ENCODE measurements at places on chromosomes 3 and 15. TPM values are rescaled to one million over a fixed set of nuclear protein-coding genes. Genes with fewer than 3 reads are reported as not detected.

DNA sequence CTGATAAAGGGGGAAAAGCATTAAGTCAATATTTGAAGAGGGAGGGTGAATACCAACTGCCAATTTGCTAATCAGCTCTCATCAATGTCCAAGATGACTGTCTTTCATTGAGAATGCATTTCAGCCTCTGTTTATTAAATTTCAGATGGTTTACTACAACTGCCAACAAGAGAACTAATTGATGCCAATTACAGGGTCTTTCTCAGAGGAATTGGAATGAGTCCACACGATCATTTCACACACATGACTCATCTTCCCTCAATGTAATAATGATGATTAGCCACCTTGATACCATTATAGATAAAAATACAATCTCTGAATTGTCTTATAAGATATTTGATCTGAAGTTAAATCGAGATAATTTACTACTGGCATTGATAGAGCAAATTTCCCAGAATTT, 1274.4 kb downstream of the ROBO2 start:
- H3K4me1 ChIP-seq, result no peaks in the 10 kb centered on the region
- H3K4me3 ChIP-seq, result no peak overlapping the region
- H3K36me3 ChIP-seq, result no peaks in the 10 kb centered on the region
- H3K27me3 ChIP-seq, result no peaks in the 10 kb centered on the region
- no peak for DNase-seq

DNA sequence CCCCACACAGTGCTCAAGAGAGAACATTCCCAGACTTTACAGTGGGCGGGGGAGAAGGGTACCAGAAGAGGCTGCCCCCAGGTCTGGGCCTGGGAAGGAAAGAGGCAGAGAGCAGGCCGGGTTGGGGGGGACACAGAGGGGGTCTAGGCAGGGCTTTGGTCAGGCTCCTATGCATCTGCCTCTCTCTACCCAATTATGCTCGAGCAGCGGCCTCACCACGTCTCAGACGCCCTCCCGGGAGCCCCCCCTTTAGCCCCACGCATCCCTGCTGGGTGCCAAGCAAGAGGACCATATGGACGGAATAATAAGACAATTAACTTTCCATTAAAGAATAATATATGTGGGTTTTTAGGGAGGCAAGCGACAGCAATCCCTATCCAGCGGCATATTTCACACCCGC, 32.8 kb downstream of the CACNA2D2 start:
- no peak overlapping the region for H3K4me3 ChIP-seq
- no peaks in the 10 kb centered on the region for H3K4me1 ChIP-seq
- H3K27ac ChIP-seq, result no peak overlapping the region
- DNase-seq, result no peak

- no peak overlapping the region for H3K4me3 ChIP-seq
- H3K36me3 ChIP-seq, result no peaks in the 10 kb centered on the region
- H3K4me1 ChIP-seq, result peaks cover 10% of the 10 kb centered on the region
- no peak overlapping the region for H3K27ac ChIP-seq
- no peaks in the 10 kb centered on the region for H3K27me3 ChIP-seq
Measured at GRCh38 chr15:38706956-38707355, 142.3 kb upstream of the RASGRP1 start.

DNA sequence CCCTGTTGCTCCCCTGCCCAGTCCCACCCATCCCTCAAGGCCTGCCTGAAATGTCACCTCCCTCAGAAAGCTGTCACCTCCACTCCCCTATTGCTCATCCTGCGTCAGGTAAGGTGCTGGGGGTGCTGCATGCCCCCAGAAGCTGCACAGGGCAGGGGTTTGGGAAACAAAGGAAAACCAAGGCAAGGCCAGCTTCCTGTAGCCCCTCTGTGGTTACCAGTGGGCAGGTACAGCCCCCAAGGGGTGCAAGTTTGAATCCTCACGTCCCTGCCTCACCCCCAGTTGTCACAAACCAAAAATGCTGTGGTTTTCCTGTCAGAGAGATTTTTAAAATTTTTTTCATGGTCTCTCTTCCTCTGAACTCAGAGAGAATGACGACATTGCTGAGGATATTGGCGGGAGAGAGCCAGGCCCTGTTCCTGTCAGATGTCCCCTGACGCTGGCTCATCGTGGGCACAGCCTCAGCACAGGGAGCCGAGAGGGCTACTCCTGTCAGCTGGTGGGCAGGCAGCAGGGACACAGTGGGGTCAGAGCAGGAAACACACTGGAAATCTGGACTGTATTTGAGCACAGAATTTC, 27.0 kb downstream of the PSTPIP1 start:
- DNase-seq, result no peak
- no peak overlapping the region for H3K27ac ChIP-seq
- no peak overlapping the region for H3K4me3 ChIP-seq
- no peaks in the 10 kb centered on the region for H3K36me3 ChIP-seq
- no peaks in the 10 kb centered on the region for H3K27me3 ChIP-seq
- H3K4me1 ChIP-seq, result no peaks in the 10 kb centered on the region

DNA sequence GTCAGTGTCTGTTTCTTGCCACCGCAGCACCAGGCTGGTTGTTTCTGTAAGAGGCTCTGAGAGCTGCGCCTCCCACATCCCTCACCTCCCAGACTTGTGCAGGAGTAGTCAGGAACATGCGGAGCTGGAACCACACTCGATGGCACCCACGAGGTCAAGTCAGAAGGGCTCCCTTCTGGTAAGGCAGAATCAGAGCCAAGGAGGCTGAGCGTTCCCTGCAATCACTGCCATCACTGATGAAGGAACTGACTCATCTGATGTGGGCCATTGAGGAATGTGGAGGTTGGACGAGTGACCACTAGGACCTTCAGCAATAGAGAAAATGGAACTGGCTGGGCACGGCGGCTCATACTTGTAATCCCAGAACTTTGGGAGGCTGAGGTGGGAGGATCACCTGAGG, 35.7 kb upstream of the BLM start:
- H3K27ac ChIP-seq, result no peak overlapping the region
- no peak for DNase-seq
- H3K27me3 ChIP-seq, result no peaks in the 10 kb centered on the region
- no peaks in the 10 kb centered on the region for H3K4me1 ChIP-seq
- no peaks in the 10 kb centered on the region for H3K36me3 ChIP-seq

Gene NR2E3
- 0.41 TPM for total RNA-seq

- no peak for DNase-seq
- H3K27ac ChIP-seq, result no peak overlapping the region
- H3K4me1 ChIP-seq, result no peaks in the 10 kb centered on the region
- no peaks in the 10 kb centered on the region for H3K27me3 ChIP-seq
- no peak overlapping the region for H3K4me3 ChIP-seq
Measured at GRCh38 chr3:146861262-146861661, 256.1 kb upstream of the PLSCR5 start.

Gene GOLGA8M
- 1.5 TPM for total RNA-seq

GRCh38 chr3:2653706-2654105, 456.5 kb downstream of the IL5RA start:
- no peak for DNase-seq
- no peak overlapping the region for H3K27ac ChIP-seq
- no peak overlapping the region for H3K4me3 ChIP-seq
- no peaks in the 10 kb centered on the region for H3K27me3 ChIP-seq
- H3K4me1 ChIP-seq, result peaks cover 6% of the 10 kb centered on the region

Gene TIGIT
- not detected for total RNA-seq

DNA sequence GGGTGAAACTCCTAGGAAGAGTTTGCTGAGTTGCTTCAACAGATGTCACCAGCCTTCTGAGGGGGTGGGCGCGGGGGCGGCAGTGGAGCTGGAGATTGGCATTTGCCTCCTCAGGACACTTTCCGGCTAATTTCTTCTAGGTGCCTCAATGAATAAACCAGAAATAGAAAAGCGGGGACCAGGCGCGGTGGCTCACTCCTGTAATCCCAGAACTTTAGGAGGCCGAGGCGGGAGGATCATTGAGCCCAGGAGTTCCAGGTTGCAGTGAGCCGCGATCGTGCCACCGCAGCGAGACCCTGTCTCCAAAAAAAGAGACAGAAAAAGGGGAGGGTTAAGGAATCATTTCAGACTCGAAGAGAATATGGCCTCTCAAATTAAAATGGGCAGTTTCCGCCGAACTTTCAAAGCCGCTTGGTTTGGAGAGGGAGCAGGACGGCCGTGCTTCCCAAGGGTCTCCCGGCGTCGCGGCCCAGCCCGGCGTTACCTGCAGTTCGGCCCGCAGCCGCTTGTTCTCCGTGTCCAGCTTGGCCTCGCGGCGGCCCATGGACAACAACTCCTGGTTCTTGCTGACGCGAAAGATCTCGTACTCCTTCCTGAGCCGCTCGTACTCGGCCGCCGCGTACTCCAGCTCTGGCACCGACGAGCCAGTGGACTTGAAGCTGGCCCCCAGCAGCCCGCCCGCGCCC, 587 bp downstream of the NPHP3 start:
- peak overlapping the region; percentile 94 for H3K27ac ChIP-seq
- DNase-seq, result peak; percentile 63
- H3K4me1 ChIP-seq, result peaks cover 17% of the 10 kb centered on the region
- H3K36me3 ChIP-seq, result no peaks in the 10 kb centered on the region

DNA sequence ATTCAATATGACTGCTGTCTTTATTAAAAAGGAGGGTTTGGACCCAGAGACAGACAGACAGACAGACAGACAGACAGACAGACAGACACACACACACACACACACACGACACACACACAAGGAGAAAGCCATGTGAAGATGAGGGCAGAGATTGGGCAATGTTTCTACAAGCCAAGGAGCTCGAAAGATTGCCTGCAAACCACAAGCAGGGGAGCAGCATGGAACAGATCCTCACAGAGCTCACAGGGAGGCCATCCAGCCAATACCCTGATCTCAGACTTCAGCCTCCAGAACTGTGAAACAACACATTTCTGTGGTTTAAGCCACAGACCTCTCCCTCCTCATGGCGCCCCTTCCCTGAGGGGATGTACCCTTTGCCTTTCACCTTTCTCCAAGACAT, 35.8 kb upstream of the ABHD2 start:
- no peaks in the 10 kb centered on the region for H3K27me3 ChIP-seq
- no peak for DNase-seq
- no peaks in the 10 kb centered on the region for H3K36me3 ChIP-seq
- H3K27ac ChIP-seq, result no peak overlapping the region

DNA sequence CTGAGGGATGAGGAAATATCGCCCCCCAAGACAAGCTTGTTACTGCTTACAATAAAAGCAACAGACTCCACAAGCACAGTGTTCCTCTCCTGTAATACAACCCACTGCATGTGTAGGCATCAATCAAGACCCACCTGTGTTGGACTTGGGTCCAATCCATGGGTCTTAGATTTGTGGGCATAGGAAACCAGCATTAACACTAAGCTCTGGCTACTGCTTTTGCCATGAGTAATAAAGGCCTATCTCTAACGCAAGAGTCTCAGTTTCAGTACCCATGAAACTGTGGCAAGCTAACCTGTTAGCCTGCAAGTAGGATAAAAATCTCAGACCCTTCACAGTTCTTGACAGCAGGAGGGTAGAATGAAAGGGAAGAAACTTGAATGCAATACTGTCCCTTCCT, 5.2 kb upstream of the EIF1B start:
- no peaks in the 10 kb centered on the region for H3K36me3 ChIP-seq
- no peak overlapping the region for H3K27ac ChIP-seq
- H3K4me3 ChIP-seq, result no peak overlapping the region
- no peak for DNase-seq

- H3K4me1 ChIP-seq, result no peaks in the 10 kb centered on the region
- no peak for DNase-seq
- no peak overlapping the region for H3K4me3 ChIP-seq
- H3K27me3 ChIP-seq, result no peaks in the 10 kb centered on the region
Measured at GRCh38 chr3:104070906-104071305, 1295.8 kb upstream of the ALCAM start.

DNA sequence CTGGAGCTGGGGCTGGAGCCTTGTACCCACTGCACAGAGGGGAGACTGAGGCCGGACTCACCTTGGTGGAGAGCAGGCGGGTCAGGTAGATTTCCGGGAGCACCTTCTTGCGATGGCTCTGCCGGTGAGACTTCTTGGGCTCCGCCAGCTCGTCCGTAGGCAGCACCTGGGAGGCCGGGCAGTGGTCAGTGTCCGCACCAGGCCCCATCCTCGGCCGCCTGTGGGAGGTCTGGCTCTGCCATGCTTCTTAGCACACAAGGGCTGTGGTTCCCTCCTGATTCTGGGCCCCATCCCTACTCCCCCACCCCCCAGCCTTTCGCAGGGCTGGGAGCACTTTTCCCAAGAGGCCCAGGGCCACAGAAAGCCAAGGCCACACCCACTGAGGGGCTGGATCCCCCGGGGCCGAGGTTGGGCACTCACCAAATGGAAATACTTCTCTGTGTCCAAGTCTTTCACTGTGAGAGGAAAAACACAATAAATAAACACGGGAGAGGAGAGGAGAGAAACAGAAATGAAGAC, 17.4 kb downstream of the H1-8 start:
- DNase-seq, result no peak
- H3K4me3 ChIP-seq, result no peak overlapping the region
- no peaks in the 10 kb centered on the region for H3K36me3 ChIP-seq
- no peaks in the 10 kb centered on the region for H3K27me3 ChIP-seq

Gene C3orf52
- total RNA-seq, result 26.1 TPM

DNA sequence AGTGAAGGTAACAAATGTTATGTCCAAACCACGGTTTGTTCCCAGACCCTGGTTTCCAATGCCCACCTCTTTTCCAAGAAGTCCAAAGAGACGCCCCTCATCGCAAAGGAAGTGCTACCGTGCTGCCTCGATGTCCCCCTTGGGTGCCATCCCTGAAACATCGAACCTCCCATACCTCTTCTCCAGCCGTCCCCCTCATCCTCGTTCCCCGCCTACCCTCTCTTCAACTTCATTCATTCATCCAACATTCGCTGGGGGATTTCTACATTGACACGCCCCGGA, 467 bp downstream of the TIPIN start:
- no peak for DNase-seq
- H3K27ac ChIP-seq, result peak overlapping the region; percentile 52
- peak overlapping the region; percentile 42 for H3K4me3 ChIP-seq
- no peaks in the 10 kb centered on the region for H3K27me3 ChIP-seq
- no peaks in the 10 kb centered on the region for H3K4me1 ChIP-seq

- H3K27me3 ChIP-seq, result no peaks in the 10 kb centered on the region
- H3K4me1 ChIP-seq, result no peaks in the 10 kb centered on the region
- H3K36me3 ChIP-seq, result no peaks in the 10 kb centered on the region
- DNase-seq, result no peak
- H3K27ac ChIP-seq, result no peak overlapping the region
Measured at GRCh38 chr3:131620977-131621376, 118.2 kb upstream of the MRPL3 start.

GRCh38 chr3:177597311-177598096, 400.2 kb upstream of the TBL1XR1 start:
- no peak for DNase-seq
- no peak overlapping the region for H3K27ac ChIP-seq
- H3K4me3 ChIP-seq, result no peak overlapping the region
- no peaks in the 10 kb centered on the region for H3K27me3 ChIP-seq
- peaks cover under 1% of the 10 kb centered on the region for H3K4me1 ChIP-seq

DNA sequence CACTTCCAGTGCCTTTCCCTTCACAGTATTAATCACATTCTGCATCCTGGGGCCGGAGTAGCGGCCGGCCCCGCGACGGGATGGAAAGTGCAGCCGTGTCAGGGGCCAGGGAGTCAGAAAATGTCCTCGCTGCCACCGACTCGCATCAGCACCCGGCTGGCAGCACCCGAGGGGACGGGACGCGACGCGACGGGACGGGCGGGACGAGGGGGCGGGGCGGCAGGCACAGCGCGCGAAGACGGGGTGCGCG, 353 bp downstream of the ATG3 start:
- DNase-seq, result no peak
- peak overlapping the region; percentile 96 for H3K27ac ChIP-seq
- H3K4me1 ChIP-seq, result peaks cover 24% of the 10 kb centered on the region
- no peaks in the 10 kb centered on the region for H3K27me3 ChIP-seq
- H3K4me3 ChIP-seq, result peak overlapping the region; percentile 74
- no peaks in the 10 kb centered on the region for H3K36me3 ChIP-seq

GRCh38 chr3:42257007-42257406, 9.0 kb downstream of the CCK start:
- no peak overlapping the region for H3K4me3 ChIP-seq
- no peaks in the 10 kb centered on the region for H3K27me3 ChIP-seq
- DNase-seq, result no peak

Data from pancreas (tissue), 10 donors.